Right hindlimb (tissue), 1 donor: ENCODE measurements at places on chromosomes 16 and 17.
A peak's percentile ranks its signal among the peaks of the same experiment; 100 is the strongest.

DNA sequence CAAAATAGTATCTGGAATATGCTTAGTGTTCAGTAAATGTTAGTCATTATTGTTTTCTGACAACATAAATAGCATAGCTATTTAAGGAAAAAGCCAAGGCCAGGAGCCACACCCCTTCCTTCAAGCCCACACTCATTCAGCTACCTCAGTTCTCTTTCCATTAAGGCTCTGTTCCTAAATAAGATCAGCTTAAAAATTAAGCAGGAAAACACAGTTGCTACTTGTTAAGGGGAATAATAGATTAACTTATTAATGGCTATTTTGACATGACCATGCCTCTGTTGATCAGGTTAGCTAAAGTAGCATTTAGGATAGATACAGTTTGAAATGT lies 158.1 kb downstream of the CHD9 start:
- DNase-seq, result no peak

GRCh38 chr16:74474416-74474815 lies 53.1 kb upstream of the CLEC18B start:
- no peak for DNase-seq

GRCh38 chr16:17230932-17231581 lies 239.7 kb downstream of the XYLT1 start:
- DNase-seq, result no peak

GRCh38 chr17:81868674-81869220 lies 2.4 kb downstream of the ARHGDIA start:
- DNase-seq, result peak; percentile 74

GRCh38 chr17:35460354-35460851 lies 11.8 kb upstream of the SLFN13 start:
- DNase-seq, result peak; percentile 34

- DNase-seq, result no peak
Measured at GRCh38 chr17:80461528-80462160, 14.8 kb downstream of the NPTX1 start.

DNA sequence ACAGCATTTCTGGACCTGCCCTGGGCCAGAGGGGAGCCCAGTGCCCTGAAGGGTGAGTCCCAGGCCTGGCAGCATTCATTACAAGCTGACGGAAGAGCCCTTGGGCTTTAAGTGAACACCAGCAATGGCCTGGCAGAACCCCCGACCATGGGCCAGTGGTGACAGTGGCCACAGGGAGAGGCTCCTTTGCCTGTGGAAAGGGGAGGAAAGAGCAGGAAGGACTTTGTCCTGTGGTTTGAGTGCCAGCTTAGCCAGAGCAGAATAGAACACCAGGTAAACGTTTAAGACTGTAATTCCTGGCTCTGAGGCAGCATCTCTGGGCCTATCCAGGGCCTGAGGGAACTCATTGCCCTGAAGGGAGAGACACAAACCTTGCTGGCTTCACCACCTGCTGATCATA lies 34.3 kb upstream of the ATP2C2 start:
- no peak for DNase-seq

- peak; percentile 64 for DNase-seq
Measured at GRCh38 chr17:4492721-4493561, 5.7 kb upstream of the SPNS2 start.

- no peak for DNase-seq
Measured at GRCh38 chr17:66748578-66748977, 86.3 kb upstream of the CACNG5 start.

- DNase-seq, result no peak
Measured at GRCh38 chr16:78513838-78514237, 414.4 kb downstream of the WWOX start.

DNA sequence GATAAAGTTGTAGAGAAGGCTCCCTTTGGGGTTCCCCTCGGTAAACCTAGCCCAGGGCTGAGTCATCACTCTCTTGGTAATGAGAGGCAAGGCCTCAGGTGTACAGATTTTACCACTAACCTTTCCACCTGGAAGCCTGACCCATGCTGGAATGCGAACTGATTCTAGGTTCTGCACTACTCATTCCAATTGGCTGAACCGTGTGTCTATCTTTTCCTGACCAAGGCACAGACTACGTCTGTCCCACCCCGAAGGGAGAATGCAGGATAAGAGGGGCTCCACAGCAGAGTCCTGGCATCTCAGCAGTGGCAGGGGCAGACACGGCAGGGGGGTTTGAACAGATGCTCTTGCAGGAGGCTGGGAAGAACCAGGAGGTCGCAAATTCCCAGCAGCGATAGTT lies 65.4 kb upstream of the B4GALNT2 start:
- DNase-seq, result no peak

GRCh38 chr17:78747488-78747887 lies 34.6 kb downstream of the CYTH1 start:
- no peak for DNase-seq

- DNase-seq, result no peak
Measured at GRCh38 chr17:56826611-56827414, 6.9 kb downstream of the C17orf67 start.
